ENCODE measurements at places on chromosomes 7 and 10.

GRCh38 chr7:124812764-124813163 is 47.2 kb upstream of the GPR37 start:
- no peak for DNase-seq

DNA sequence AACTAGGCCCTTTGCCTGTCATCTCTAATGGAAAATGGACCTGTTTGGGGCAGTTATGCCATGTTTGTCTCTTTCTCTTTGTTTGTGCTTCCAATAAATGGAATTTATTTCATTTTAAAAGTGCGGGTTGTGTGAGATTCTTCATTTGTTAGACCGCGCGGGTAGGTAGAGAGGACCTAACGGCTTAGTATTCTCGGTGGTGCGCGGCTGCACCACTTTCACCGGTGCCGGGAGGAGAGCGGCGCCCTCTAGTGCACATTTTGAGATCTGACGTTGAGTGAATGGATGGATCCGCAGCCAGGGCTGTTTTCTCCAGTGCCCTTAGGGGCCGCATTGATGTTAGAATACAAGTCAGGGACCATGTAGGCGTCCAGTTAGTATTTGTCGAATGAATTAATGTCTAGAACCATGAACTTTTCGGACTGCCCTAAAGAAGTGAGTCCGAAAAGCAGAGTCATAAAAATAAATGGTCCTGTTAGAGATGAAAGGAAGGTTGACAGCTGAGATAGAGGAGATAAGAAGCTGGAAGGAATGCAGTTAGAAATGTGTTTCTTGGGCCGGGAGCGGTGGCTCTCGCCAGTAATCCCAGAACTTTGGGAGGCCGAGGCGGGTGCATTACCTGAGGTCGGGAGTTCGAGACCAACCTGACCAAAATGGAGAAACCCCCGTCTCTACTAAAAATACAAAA is 29.3 kb upstream of the GIMAP8 start:
- peak; percentile 72 for DNase-seq

GRCh38 chr10:86419101-86419500 is 52.5 kb upstream of the GRID1 start:
- DNase-seq = no peak

DNA sequence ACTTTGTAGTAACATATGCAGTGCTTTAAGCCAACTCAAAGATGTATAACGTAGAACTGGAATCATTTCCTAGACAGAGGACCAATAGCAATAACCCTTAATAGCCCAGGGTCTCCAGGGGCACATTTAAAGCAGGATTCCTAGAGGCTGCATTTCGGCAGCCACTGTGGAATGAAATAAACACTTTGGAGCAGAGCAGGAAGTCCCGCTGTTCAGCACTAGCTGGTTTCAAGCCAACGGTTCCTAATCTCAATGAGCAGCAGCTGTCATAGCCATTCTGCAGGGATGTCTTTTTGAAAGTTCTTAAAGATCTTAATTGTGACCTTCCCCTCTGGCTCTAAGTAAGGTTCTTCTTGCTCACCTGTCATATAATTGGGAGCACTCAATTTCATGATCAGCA is 18.4 kb upstream of the MACROH2A2 start:
- DNase-seq = no peak

- DNase-seq = no peak
Observed at GRCh38 chr10:19048891-19049290, 290 bp downstream of the MALRD1 start.

GRCh38 chr7:26179826-26180497 is 20.6 kb downstream of the HNRNPA2B1 start:
- DNase-seq = no peak
